ENCODE measurements at places on chromosomes 6 and 20. TPM values are rescaled to one million over a fixed set of nuclear protein-coding genes. Genes with fewer than 3 reads are reported as not detected.

DNA sequence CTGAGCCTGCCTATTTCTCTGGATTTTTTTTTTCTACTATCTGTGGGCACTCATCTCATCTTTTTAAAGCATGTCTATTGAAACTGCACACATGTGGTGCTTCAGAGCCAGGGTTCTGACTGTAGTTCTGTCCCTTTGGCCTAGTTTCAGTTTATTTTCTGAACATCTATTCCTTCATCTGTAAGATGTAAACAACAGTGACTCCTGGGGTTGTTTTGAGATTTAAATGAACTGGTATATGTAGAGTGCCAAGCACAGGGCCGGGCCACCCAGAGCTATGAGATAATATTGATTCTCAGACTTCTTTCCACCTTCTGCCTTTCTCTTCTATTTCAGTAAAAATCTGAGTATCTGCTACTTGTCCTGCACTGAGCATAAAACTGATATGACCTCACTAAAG lies 185.1 kb downstream of the CARMIL1 start:
- no peaks in the 10 kb centered on the region for H3K4me1 ChIP-seq
- H3K27me3 ChIP-seq = no peaks in the 10 kb centered on the region
- no peaks in the 10 kb centered on the region for H3K36me3 ChIP-seq
- no peak overlapping the region for H3K27ac ChIP-seq

- H3K4me1 ChIP-seq = peaks cover 26% of the 10 kb centered on the region
- no peak for DNase-seq
- no peak overlapping the region for H3K4me3 ChIP-seq
- no peak overlapping the region for H3K27ac ChIP-seq
These were observed 2.7 kb downstream of the HLA-B start for GRCh38 chr6:31354158-31354863.

DNA sequence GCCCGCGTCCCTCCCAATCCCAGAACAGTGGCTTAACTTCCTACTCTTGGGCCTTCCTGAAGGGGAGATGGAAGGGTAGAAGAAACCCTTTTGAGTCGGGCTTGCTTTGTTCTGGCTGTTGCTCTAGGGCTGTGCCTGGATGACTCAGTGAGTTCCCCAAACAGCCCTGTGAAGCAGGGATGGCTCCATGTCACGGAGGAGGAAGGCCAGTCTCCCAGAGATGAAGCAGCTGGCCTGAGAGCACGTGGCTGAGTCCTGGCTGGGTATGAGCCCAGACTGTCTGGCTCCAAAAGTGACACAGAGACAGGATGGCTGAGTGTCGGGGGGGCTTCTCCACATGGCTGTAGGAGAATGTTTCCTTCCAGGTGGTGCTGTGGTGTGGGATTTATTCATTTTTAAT lies 4.6 kb downstream of the SYTL3 start:
- H3K27me3 ChIP-seq = no peaks in the 10 kb centered on the region
- no peak for DNase-seq
- peak overlapping the region; percentile 64 for H3K27ac ChIP-seq
- no peaks in the 10 kb centered on the region for H3K36me3 ChIP-seq

- no peaks in the 10 kb centered on the region for H3K36me3 ChIP-seq
- H3K27ac ChIP-seq = no peak overlapping the region
- H3K4me1 ChIP-seq = no peaks in the 10 kb centered on the region
- H3K4me3 ChIP-seq = no peak overlapping the region
- H3K27me3 ChIP-seq = no peaks in the 10 kb centered on the region
- no peak for DNase-seq
These were observed 32.8 kb upstream of the HBS1L start for GRCh38 chr6:135087403-135087802.

DNA sequence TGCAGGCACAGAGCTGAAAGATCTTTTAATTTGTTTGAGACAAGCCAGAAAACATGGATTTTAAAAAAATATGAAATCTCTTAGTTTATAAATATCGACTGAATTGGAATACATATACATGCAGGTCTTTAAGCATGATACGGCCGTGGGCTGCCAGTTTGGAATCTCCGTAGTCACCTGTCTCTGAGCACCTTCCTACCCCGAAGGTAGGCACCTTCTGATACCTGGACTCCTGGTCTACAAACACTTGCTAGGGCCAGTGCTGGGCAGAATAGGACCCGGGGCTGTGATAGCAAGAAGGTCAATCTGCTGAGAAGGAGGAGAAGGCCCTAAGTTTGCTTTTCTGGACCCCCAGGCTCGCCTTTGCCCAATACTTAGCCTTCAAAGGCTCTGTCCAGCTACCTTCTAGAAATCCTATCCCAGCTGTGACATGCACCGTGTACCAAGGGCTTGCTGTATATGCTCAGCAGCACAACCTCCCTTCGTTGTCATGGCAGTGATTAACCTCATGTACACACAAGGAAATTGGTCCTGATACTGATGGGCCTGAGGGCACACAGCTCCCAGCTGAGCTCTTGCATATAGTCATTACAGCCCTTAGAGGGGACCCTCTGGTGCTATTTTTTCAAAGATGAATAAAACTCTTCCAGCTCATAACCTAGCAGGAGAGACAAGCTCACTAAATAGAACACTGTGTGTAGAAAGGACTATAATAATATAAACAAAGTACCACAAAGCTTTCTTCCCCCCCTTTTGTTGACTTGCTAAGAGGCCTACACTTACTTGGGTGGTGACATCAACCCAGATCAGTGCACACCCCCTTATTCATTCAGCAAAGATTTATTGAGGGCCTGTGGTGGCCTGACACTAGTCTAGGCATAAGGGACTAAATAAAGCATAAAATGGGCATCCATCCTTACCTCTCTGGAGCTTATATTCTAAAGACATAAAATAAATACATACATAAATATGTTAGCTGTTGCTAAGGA lies 17.7 kb downstream of the SNPH start:
- DNase-seq = no peak
- no peaks in the 10 kb centered on the region for H3K4me1 ChIP-seq
- no peaks in the 10 kb centered on the region for H3K27me3 ChIP-seq

- no peaks in the 10 kb centered on the region for H3K36me3 ChIP-seq
- H3K27ac ChIP-seq = no peak overlapping the region
- no peaks in the 10 kb centered on the region for H3K4me1 ChIP-seq
These were observed 44.1 kb downstream of the SAMD3 start for GRCh38 chr6:130178692-130179091.

- no peak overlapping the region for H3K4me3 ChIP-seq
- no peaks in the 10 kb centered on the region for H3K4me1 ChIP-seq
- H3K36me3 ChIP-seq = no peaks in the 10 kb centered on the region
- H3K27ac ChIP-seq = no peak overlapping the region
These were observed 11.9 kb upstream of the ME1 start for GRCh38 chr6:83442752-83443151.

DNA sequence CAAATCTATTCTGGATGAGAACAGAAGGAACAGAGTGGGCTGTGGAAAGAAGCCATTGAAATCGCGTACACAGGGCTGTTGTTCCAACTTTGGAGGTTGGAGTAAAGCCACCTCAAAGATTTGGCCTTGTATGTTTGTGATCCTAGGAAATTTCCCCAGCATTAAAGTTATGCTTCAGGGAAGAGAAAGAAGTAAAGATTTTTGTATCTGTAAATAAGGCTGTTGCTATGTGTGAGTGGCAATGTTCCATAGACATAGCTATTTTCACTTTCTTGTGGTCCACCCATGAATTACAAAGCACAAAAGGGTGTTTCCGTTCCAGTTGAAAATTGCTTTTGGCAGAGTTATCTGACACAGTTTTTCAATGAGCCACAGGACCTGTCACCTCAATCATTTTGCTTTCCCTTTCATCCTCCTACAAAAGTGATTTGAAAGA lies 321.3 kb downstream of the TFAP2B start:
- H3K4me3 ChIP-seq = no peak overlapping the region
- H3K4me1 ChIP-seq = no peaks in the 10 kb centered on the region
- H3K27me3 ChIP-seq = no peaks in the 10 kb centered on the region
- no peak for DNase-seq
- H3K27ac ChIP-seq = no peak overlapping the region

DNA sequence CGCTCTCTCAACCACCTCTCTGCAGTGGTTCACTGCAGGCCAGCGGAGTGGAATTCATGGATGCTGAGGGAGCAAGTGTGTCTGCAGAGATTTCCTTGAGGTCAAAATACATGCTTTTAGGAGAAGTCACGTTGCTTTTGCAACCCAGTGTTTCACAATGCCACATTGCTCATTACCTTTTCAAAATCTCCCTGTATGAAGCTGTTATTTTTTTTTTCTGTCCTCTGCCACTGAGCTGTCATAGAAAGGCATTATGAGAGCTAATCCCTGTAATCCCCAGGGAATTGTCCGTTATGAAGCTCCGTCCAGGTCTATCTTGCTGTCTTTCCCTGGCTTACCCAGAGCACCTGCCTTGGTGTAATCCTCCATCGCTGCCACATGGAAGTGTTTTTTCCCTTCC lies 60.5 kb upstream of the SLC22A23 start:
- no peaks in the 10 kb centered on the region for H3K27me3 ChIP-seq
- no peaks in the 10 kb centered on the region for H3K36me3 ChIP-seq
- peak overlapping the region; percentile 17 for H3K27ac ChIP-seq

DNA sequence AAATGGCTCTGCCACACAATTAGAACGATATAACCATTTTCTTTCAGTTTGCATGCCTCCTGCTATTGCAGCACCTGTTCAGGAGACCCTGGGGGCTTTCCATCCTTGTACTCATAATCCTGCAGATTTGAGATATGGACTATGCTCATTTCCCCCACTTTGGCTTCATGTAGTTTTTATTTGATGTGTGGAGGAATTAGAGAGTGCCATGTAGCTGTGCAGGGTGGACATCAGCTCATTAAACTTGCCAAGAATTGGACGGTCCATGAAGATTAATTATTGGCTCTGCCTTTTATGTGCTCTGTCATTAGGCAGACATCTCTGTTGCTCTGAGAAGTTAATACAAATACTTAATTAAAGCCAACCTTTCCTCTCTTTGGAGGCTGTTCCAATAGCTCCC lies 66.2 kb upstream of the CD83 start:
- H3K27ac ChIP-seq = no peak overlapping the region
- no peak for DNase-seq
- no peaks in the 10 kb centered on the region for H3K36me3 ChIP-seq

DNA sequence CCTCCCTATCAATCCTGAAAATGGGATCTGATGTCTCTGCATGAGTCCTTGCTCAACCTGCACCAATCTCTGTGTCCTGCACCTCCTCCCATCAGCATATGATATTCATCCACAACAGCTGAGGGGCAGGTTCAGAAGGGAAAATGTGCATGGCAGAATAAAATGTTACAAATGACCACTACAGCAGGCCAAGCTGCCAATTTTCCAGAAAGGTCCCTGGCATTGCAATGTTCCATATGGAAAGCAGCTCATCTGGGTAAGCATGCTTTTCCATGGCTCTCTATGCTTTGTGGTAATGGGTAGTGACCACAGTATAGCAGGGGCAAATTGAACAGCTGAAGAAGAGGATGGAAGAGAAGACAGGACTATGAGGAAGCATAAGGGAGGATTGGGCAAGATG lies 841.2 kb upstream of the FLRT3 start:
- no peak for DNase-seq
- H3K27ac ChIP-seq = no peak overlapping the region
- H3K4me3 ChIP-seq = no peak overlapping the region
- H3K36me3 ChIP-seq = no peaks in the 10 kb centered on the region
- no peaks in the 10 kb centered on the region for H3K27me3 ChIP-seq

- no peak for DNase-seq
- H3K4me3 ChIP-seq = no peak overlapping the region
- H3K4me1 ChIP-seq = no peaks in the 10 kb centered on the region
- H3K36me3 ChIP-seq = no peaks in the 10 kb centered on the region
These were observed 158.3 kb downstream of the EYA4 start for GRCh38 chr6:133399426-133399825.

DNA sequence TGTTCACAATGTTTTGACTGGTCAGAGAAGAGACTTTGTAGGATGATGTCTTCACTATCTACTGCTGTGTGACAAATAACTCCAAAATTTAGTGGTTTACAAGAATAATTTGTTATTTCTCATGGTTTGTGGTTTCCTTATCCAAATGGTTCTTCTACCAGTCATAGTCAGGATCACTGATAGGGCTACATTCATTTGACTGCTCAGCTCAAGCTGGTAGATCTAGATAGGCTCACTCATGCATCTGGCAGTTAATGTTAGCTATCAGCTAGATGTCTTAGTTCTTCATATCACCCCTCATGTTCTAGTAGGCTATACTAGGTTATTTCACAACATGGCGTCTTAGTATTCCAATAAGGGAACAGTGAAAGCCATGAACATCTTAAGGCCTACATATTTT lies 131.0 kb downstream of the ID4 start:
- no peaks in the 10 kb centered on the region for H3K36me3 ChIP-seq
- no peak overlapping the region for H3K4me3 ChIP-seq
- no peaks in the 10 kb centered on the region for H3K27me3 ChIP-seq
- H3K27ac ChIP-seq = no peak overlapping the region

GRCh38 chr6:80376411-80376810 lies 269.9 kb downstream of the BCKDHB start:
- H3K27ac ChIP-seq = no peak overlapping the region
- no peak overlapping the region for H3K4me3 ChIP-seq
- H3K36me3 ChIP-seq = no peaks in the 10 kb centered on the region
- no peaks in the 10 kb centered on the region for H3K27me3 ChIP-seq
- H3K4me1 ChIP-seq = no peaks in the 10 kb centered on the region

GRCh38 chr6:21352131-21352530 lies 241.4 kb upstream of the SOX4 start:
- H3K36me3 ChIP-seq = no peaks in the 10 kb centered on the region

GRCh38 chr20:34047917-34048316 lies 54.2 kb downstream of the RALY start:
- no peak for DNase-seq
- no peaks in the 10 kb centered on the region for H3K36me3 ChIP-seq
- H3K27me3 ChIP-seq = no peaks in the 10 kb centered on the region
- H3K27ac ChIP-seq = no peak overlapping the region

DNA sequence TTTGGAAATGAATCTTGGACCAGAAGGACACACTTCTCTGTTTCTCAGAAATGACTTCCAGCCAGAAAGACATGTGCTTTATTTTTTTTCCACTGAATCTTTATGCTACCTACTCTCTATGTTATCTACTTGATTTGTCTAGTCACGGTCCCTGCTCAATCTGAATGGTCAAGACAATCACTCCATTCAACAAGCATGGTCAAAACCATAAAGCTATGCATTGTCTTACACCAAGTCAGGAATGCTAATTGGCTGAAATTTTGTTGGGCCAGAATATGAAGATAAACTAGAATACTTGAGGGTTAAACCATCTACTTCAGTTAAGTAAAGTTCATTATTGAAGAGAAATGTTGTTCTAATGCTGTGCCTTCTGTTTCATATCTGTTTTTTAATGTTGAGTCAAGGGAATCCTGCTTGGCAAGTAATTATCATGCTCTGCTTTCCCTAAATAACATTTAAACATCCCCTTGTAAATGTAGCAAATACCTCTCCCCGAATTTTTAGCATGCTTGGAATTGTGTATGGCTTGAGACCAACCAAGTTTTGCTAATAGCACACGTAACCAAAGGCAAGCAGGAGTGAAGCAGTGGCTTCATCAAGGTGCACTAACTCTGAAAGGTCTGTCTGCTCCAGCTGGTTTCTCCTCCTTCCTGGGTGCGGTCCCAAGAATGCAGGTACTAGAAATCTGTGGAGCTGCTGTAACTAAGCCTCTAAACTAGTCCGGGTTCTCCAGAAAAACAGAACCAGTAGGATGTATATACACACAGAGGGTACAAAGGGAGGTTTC lies 190.3 kb upstream of the CDYL start:
- H3K27me3 ChIP-seq = no peaks in the 10 kb centered on the region
- H3K27ac ChIP-seq = no peak overlapping the region
- no peak overlapping the region for H3K4me3 ChIP-seq
- peaks cover 28% of the 10 kb centered on the region for H3K4me1 ChIP-seq
- DNase-seq = no peak
- H3K36me3 ChIP-seq = no peaks in the 10 kb centered on the region

Gene KCNK5
- total RNA-seq = 16.7 TPM

Gene HAO1
- total RNA-seq = not detected

Gene ZNF334
- 5.4 TPM for total RNA-seq

Gene ESF1
- 14.0 TPM for total RNA-seq

Gene OR2H1
- not detected for total RNA-seq

Gene RPS6KA2
- total RNA-seq = 65.1 TPM
